ENCODE measurements at places on chromosomes 7 and 10. TPM values are rescaled to one million over a fixed set of nuclear protein-coding genes. Genes with fewer than 3 reads are reported as not detected.

The CYP2W1 gene
- 39.2 TPM for total RNA-seq

- DNase-seq, result no peak
Observed at GRCh38 chr10:123972481-123973401, 81.1 kb upstream of the CPXM2 start.

DNA sequence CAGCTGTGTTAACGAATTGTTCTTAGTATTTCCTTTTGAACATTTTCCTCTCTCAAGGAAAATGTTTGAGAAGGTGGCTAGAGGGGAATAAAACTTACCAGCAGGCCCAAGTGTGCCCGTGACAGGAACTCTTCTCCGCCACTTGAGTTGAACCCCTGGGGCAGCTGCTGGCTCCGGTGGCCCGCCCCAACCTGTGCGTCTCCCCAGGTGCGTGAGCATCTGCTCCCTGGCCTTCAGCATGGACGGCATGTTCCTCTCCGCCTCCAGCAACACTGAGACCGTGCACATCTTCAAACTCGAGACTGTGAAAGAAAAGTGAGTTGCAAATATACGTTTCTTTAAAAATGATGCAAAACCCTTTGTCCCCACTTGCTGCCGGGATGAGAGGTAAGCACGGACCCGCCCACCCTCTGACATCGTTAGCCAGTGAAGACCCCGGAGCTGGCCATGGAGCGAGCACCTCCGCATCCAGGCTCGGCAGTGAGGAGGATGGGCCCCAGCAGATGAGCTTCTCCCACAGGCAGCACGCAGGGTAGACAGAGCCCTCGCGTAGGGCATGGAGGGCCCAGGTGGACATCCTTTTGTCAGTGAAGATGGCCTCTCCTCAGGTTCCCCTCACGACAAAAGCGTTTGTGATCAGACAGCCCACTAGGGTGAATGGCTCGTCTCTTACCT, 35.7 kb downstream of the WIPI2 start:
- DNase-seq, result no peak

- DNase-seq, result no peak
Observed at GRCh38 chr10:92747600-92747999, 57.8 kb downstream of the HHEX start.

DNA sequence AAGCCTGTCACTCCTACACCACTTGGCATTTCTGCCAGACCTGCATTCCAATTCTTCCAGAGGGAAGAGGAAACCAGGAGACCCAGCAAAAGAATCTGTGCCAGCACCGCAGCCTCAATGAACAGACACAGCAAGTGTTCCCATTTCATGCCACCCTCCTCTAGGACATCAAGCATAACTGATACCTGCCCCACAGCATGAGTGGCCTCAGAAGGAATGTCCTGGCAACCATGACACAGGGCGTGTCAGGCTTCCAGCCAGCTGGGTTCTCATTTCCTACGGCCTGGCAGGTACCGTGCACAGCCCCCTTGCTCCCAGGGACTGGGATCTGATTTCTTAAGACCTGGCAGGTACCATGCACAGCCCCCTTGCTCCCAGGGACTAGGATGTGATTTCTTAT, 7.8 kb downstream of the MAD1L1 start:
- no peak for DNase-seq

- DNase-seq, result no peak
Observed at GRCh38 chr10:74332398-74332797, 181.4 kb downstream of the ADK start.

- DNase-seq, result peak; percentile 62
Observed at GRCh38 chr7:30028749-30029635, 780 bp downstream of the PLEKHA8 start.

The HABP2 gene
- 0.24 TPM for total RNA-seq

DNA sequence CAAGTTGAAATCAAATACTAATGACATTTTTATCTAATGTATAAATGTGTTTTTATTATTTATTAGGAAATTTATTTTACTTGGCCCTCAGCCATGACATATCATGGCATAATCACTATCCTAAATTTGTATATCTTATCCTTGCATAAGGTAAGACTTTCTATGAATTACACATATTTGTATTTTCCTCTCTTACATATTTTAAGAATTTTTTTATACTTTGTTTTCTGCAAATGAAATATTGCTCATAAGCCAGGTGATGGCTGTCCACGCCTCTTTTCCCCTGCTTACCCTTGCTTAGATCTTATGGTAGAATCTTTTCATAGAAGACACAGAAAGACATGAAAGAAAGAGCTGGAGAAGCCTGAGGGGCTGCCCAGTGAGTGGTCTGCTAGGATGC, 48.2 kb downstream of the IKZF1 start:
- DNase-seq, result no peak

The WIPF3 gene
- total RNA-seq, result 7.5 TPM

DNA sequence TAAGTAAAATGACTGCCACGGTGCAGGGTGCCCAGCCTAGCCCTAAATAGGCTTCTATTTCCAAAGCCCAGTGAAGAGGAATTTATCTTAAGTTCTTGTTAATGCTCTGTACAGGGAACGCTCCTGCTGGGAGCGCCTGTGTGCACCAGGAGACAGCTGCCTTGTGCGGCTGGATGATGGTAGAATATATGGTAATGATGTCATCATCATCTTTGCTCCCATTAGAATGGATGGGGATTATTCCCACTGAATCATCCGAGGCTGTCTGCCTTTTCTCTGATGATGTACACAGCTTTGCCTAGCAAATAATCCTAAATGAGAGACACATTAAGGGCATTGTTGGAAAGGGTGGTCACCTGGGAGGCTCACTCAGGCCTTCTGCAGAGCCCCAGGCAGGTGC, 928.1 kb downstream of the CCSER2 start:
- no peak for DNase-seq

Data from umbilical cord (tissue), 2 donors.